Right lobe of liver (tissue), 6 donors: ENCODE measurements at places on chromosomes 16 and 17. TPM values are rescaled to one million over a fixed set of nuclear protein-coding genes. Genes with fewer than 3 reads are reported as not detected.

OR3A3 gene
- total RNA-seq = not detected

AIPL1 gene
- not detected for total RNA-seq

MYH1 gene
- 0.23 TPM for total RNA-seq

RASL10B gene
- 1.3 TPM for total RNA-seq

CA4 gene
- not detected for total RNA-seq
